ENCODE measurements at places on chromosomes 1 and 21.

DNA sequence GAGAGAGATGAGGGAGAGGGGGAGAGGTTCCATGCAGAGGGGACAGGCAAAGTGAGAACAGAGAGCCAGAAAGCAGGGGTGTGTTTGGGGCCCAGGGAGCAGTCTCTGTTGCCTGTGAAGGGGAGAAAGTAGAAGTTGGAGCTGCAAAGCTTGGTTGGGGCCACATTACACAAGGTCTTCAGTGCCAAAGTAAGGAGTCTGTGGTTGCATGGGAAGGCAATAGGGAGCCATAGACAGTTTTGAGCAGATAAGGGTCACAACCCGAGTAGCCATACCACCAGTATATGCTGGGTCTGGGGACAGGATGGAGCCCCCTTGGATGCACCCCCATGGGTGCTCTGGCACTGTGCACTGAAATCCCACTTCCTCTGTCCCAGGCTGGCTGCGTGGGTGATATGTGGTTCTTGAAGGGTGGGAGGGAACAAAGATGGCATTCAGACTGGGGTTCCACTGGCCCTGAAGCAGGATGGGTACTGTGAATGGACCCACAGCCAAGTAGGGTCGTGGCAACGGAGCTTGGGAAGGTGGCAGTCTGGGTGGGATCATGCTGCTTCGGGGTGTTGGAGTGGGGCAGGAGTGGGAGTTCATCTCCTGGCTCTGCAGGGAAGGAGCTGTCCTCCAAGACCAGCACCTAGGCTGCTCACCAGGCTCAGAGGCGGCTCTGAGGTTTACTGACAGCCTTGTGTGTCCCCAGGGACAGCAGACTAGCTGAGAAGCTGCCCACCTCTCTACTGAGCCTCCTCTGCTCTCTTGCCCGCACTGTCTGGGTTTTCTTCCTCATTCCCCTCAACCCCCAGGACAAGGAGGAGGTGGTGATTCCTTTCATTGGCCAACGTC, 12.1 kb downstream of the DRAXIN start:
- no peak for DNase-seq

GRCh38 chr1:201916649-201917249, 28.1 kb downstream of the SHISA4 start:
- no peak for DNase-seq

DNA sequence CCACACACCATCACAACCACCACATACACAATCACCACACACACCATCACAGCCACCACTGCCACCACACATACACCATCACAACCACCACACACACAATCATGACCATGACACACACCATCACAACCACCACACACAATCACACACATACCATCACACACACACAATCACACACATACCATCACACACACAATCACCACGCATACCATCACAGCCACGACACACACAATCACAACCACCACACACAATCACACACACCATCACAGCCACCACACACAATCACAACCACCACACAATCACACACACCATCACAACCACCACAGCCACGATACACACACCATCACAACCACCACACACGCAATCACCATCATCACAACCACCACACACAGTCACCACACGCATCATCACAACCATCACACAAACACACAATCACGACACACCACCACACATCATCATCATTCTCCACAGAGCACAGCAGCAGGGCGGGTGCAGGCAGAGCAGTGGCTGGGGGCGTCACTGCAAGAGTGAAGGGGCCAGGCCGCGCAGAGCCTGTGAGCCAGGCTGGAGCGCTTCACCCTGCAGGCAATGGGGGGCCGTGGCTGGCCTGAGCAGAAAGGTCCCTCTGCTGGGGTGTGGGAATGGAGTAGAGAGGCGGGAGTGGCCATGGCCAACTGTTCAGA, 32.6 kb downstream of the CDCP2 start:
- DNase-seq = no peak

GRCh38 chr1:242427519-242427918, 97.0 kb downstream of the PLD5 start:
- peak; percentile 61 for DNase-seq

DNA sequence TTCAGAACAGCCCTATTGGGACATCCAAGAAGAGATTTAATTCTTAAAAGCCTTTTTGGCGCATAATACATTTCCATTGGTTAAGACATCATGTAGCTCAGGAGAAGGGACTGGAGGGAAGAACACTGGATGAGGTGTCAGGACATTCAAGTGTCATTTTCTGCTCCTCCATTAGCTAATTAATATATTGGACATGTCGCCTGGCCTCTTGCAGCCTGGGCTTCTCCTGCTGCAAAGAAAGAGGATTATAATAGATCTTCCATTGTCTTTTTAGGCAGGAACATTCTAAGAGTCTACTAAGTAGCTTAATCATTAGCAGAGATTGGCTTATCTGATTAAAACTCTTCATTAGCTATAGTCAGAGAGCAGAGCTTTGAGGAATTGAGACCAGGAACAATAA, 151.7 kb upstream of the COA6 start:
- no peak for DNase-seq

GRCh38 chr1:6423321-6423999, 1.1 kb upstream of the ESPN start:
- DNase-seq = no peak

GRCh38 chr1:25099343-25099951, 132.9 kb downstream of the SYF2 start:
- no peak for DNase-seq

- no peak for DNase-seq
Observed at GRCh38 chr21:44710294-44710665, 1.1 kb downstream of the TSPEAR start.

- no peak for DNase-seq
Observed at GRCh38 chr1:229129301-229130027, 141.4 kb upstream of the RAB4A start.

DNA sequence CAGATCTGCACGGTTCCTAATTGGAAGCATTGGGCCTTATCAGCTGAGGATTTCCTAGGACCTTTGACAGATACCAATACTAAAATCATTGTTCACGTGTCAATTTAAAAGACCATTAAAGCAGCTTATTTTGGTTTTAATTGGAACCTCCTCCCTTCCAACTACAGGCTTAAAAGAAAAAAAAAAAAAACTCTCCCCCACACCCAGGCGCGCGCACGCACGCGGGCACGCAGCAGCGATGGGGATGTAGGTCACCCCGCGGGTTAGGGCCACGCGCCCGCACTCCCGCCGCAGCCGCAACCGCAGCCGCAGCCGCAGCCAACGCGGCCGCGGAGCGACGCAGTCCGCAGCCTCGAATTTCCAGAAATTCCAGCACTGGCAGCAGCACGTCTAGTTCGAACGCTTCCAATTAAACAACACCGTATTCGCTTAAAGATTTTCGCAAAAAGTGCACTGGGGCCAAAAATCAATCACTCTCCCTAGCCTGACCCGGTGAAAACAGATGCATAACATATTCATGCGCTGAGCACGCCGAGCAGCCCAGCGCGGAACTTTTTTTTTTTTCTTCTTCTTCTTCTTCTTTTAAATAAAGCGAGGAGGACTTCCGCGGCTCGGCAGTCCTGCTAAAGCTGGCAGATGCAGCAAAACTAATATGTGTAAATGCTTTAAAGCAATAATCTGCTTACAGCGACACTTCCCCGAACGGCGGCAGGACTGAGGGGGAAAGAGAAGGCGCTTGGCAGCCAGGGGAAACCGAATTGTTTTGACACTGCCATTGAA, 13.3 kb upstream of the BARHL2 start:
- DNase-seq = no peak

DNA sequence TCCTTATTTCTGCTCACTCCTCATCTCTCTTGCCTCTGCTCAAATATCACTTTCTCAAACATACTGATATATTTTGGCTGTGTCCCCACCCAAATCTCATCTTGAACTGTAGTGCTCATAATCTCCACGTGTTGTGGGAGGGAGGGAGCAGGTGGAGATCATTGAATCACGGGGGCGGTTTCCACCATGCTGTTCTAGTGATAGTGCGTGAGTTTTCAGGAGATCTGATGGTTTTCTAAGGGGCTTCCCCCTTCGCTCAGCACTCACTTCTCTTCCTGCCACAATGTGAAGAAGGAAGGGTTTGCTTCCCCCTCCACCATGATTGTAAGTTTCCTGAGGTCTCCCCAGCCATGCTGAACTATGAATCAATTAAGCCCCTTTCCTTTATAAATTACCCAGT, 26.6 kb downstream of the ZBTB8OS start:
- DNase-seq = no peak

GRCh38 chr1:238981317-238981933, 404.9 kb upstream of the CHRM3 start:
- DNase-seq = no peak

DNA sequence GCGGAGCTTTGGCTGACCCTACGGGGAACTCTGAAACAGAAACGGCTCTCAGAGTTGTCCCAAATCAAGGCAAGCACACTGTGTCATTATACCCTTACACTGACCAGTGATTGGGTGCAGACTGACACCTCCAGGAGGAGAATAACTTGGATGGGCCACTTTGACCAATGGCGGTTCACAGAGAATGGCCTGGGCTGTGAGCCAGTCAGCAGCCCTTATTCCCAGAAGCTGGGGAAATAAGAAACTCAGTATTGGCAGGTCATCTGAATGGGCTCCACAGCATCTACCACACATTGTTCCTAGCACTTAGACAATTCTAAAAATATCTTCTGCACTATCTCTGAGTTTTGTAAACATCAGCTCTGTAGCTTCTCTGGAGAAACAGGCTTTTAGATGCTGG, 265.2 kb downstream of the ADGRL2 start:
- DNase-seq = no peak

- DNase-seq = no peak
Observed at GRCh38 chr1:160996178-160996577, 24.8 kb downstream of the F11R start.

DNA sequence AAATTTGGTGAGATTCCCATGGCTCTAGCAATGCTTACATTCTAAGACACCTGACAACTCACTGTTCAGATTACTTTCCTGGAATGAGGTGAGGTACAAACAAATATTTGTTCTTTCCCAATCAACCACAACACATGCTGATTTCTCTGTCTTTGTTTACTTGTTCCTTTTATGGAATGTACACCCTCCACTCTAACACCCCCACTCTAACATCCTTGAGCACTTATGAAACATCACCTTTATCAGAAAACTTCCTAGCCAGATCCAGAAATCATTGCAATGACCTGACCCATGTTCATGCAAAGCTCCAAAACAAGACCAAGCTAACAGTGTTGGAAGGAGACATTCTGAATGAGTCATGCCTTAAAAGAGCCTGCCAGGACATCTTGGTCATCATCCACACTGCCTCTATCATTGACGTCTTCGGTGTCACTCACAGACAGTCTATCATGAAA, 35.5 kb downstream of the HSD3B1 start:
- DNase-seq = no peak

DNA sequence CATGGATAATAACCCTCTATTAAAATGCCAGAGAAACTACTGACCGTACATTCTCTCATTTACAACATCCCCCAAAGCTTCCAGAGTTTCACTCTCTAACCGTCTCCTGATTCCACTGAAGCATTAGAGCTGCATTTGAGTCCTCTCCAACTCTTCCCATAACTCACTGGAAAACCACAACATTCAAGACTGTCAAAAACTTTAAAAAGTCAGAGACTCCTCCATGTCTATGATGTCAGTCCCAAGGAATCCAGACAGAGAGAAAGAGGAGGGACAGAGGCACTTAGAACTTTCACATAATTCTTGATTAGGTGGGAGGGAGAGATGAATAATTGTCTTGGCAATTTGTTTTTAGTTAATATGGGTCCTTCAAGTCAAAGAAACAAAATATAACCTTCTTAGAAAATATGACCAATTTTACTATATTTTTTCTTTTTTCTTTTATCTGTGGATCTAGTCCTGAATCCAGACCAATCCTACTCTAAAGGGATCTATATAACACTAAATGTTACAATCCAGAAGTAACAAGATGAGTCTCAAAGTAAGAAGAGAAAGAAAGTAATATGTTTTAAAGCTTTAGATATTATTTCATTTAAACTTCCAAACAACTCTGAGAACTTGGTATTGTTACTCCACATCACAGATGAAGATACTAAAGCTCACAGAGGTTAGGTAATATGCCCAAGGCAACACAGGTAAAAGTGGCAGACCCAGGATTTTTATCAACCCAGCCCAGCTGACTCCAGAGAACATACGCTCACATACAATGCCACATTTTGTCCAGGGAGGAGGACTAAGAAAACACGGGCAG, 23.8 kb downstream of the OTUD7B start:
- DNase-seq = no peak

GRCh38 chr1:15943328-15943991, 32.4 kb downstream of the ZBTB17 start:
- DNase-seq = no peak

DNA sequence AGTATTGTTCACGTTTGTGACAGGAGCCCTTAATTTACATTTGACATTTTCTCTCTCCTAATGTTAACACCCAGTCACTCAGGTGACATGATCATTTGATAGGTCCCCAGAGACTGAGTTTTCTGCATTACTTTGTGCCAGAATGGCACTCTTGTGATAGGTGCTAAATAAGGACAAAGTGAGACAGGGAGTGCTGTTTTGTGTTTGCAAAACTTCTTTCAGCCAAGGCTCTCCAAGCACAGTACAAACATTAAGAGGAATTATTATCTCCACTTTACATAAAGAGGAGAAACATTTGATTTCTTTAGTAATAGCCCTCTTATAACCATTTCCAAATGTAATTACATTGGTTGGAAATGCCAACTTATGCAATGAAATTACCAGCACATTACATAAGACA, 355.2 kb downstream of the NTNG1 start:
- no peak for DNase-seq

- DNase-seq = no peak
Observed at GRCh38 chr1:225897595-225898514, 8.9 kb upstream of the LEFTY1 start.

DNA sequence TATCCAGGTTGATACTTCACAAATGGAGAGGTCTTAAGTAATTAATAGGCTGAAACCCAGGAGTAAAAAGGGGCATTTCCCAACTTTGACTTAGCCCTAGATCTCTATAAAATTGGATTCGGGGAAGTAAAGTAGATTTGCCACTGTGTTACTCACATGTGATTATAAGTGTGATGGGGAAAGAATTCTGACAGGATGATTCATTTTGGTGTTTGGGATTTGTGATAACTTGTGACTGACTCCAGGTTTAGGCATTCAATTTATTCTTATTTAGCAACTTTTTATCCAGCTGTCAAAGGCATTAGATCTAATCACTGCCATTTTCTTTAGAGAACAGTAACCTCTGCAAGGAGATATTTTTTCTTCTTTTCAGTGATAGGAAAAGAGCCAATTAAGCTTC, 175.5 kb downstream of the ASTN1 start:
- DNase-seq = no peak

- DNase-seq = no peak
Observed at GRCh38 chr1:13760921-13761320, 60.9 kb downstream of the PRDM2 start.

GRCh38 chr1:221169447-221169889, 290.2 kb downstream of the HLX start:
- DNase-seq = no peak
